ENCODE measurements at places on chromosomes 7 and 10.

DNA sequence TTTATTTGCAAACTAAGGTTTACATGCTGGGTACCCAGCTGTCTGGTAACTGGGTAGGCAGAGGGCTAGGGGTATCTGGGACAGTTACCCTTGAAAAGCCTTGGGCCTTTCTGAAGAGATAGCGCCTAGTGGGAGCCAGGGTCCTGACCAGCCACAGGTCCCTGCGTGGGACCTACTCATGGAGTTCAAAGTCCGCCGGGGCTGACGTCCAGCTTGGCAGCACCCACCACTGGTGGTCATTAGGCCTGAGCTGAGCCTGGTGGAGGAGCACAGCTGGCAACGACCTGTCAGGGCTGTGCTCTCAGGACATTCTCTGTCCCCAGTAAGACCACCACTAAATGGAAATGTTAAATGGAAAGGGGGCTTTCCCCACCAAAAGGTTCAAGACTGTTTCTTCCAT is 20.0 kb downstream of the GUSB start:
- no peak for DNase-seq

- no peak for DNase-seq
Measured at GRCh38 chr10:43402880-43403452, 6.0 kb downstream of the HNRNPF start.

GRCh38 chr10:34701194-34701593 is 113.9 kb downstream of the PARD3 start:
- DNase-seq: no peak

GRCh38 chr10:519716-520401 is 169.6 kb downstream of the DIP2C start:
- DNase-seq: no peak

GRCh38 chr7:6271060-6271658 is 1.3 kb downstream of the CYTH3 start:
- no peak for DNase-seq

- DNase-seq: no peak
Measured at GRCh38 chr7:91973639-91974038, 33.0 kb downstream of the AKAP9 start.

GRCh38 chr10:80411267-80411668 is 2.9 kb downstream of the PRXL2A start:
- DNase-seq: no peak

- DNase-seq: no peak
Measured at GRCh38 chr7:2158331-2159175, 74.2 kb downstream of the MAD1L1 start.

GRCh38 chr10:76125900-76126299 is 694.5 kb downstream of the LRMDA start:
- no peak for DNase-seq

DNA sequence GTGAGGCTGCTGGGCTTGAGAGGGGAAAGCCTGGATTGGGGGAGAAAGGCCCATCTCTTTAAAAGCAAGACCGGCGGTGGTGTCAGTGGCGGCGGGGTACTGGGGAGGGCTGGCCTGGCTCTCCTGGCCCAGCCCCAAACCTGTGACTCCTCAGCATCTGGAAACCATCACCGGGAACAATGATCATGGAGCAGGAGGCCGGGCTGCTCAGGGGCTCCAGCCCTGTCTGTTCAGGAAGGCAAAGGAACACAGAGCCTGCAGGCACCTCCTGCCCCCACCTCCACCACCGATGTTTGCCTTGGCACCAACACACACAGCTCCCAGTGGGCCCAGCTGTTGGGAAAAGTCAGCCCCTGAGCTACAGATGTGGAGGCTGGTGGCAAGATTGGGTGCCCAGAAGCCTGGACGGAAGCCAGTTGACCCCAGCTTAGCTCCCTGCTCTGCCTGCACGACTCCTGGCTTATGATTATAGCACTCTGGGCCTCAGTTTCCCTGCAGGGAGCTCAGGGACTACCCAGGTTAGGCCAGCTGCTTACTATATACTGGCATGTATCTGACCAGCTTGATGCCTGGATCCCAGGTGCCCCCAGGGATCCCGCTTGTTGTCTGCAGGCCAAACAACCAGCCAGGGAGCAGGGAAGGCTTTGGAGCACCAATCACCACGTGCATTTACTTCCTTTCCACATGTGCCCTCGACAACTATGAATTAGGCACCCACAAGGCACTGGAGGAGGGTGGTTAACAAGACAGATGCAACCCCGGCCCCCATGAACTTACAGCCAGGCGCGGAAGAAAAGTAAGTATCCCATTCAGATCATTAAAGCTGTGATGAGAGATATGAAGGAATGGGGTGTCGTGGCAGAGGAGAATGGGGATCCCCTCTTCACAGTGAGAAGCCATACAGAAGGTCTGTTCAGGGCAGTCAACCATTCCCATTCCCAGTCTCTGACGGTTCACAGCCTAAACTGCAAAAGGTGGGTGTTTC is 37.3 kb downstream of the ZCCHC24 start:
- DNase-seq: no peak

DNA sequence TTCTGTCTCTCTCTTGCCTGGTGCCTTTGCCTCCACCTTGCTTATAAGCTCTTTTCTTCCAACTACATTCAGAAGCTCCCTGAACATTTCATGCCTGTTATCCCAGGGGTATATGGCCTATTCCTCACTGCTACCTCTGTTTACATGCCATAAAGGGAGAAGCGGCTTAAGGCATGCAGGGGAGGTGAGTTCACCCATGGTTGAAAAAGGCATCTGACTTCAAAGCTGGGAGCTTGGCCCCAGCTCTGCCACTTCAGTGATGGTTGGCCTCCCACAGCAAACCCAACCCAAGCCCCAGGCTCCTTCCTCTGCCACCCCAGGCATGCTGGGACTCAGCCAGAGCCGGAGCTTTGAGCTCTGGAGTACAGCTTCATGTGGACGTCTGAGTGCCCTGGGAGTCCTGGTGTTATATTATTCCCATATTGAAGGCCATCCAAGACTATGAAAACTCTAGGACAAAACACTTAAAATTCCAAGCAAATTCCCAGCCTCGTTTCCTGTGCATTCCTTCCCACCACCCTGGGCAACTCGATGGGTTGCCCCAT is 468.6 kb upstream of the ZMIZ1 start:
- no peak for DNase-seq

- peak; percentile 68 for DNase-seq
Measured at GRCh38 chr10:100338434-100339036, 8.5 kb upstream of the SCD start.

GRCh38 chr7:42967391-42967790 is 35.2 kb downstream of the MRPL32 start:
- DNase-seq: no peak

GRCh38 chr7:155739538-155740143 is 72.6 kb downstream of the SHH start:
- DNase-seq: no peak

GRCh38 chr7:44508328-44509030 is 18.0 kb upstream of the NUDCD3 start:
- no peak for DNase-seq

DNA sequence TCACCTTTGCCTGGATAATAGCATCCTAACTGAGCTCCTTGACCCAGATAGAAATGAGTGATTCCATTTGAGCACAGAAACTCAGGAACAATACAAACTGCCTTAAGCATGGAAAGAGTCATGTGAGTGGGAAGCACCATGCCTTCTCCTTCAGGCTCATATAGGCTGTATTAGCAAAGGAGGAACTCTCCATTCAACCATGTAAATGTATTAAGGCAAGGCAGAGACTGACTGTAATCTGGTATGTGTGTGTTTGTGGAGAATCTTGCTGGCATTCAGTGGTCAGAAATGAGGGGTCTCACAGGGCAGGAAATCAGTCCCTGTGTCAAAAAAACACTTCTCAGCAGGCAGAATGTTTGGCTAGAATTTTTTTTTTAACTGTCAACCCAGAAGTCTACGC is 40.2 kb downstream of the COA1 start:
- DNase-seq: no peak

DNA sequence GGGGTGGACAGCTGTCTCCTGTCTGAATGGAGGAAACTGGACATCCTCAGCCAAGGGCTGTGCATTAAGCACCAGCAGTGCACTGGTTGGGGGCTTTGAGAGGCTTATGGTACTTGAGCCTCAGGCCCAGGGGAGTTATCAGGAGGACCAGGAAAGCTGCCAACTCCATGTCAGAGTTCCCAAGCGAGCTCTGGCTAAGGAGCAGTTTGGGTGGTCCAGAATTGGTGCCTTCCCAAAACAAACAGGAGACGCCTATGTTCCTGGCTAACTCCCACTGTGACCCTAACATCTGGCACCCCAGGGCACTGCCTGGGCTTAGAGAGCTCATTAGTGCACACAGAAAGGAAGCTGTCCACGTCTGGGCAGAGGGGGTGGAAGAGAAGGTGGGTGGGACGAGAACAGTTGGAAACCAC is 408.6 kb upstream of the NPVF start:
- no peak for DNase-seq

DNA sequence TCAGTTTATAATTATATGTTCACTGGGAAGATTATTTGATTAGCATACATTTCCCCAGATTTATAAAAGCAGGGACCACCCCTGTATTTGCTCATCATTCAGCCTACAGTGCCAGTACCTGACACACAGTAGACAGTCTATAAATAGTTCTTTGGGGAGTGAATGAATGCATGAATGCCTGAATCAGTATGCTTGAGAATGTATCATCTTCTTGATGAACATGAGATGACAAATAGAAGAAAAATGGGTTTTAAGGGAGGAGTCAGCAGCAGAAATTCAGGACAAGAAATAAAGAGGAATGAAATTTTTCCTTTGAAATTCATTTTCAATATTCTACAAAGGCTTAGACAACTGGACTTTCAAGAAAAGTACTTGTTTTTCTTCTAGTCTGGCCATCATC is 295.8 kb upstream of the LRRTM3 start:
- no peak for DNase-seq

- DNase-seq: no peak
Measured at GRCh38 chr7:80752954-80753690, 114.7 kb downstream of the CD36 start.

GRCh38 chr7:128419257-128419656 is 9.5 kb upstream of the IMPDH1 start:
- DNase-seq: no peak

GRCh38 chr10:103855424-103855823 is at the start of gene SH3PXD2A:
Gene SH3PXD2A, minus strand, starts transcription at chr10:103855576. Its CDS starts 310 bp downstream, at chr10:103855266.
- peak; percentile 69 for DNase-seq

DNA sequence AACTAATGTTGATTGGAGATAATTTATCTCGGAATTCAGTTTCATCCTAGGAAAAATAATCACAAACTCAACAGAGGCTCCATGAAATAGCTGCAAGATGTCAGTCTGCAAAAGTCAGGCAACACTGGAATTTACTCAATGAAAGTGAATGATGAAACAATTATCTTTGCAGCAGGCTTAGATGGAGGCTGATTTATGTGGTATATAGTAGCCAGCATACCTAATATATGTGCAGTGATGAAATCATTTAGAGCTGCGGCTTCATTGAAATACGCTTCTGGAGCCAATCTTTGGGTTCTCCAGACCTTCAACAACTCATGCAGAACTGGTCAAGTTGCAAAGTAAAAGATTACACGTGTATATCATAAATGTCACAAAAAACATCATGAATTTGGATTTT is 113.3 kb downstream of the ITGA8 start:
- DNase-seq: no peak

GRCh38 chr7:47194516-47195057 is 387.3 kb downstream of the TNS3 start:
- DNase-seq: no peak

- DNase-seq: no peak
Measured at GRCh38 chr7:24595671-24596418, 22.6 kb downstream of the PALS2 start.

GRCh38 chr7:103859709-103860108 is 129.7 kb downstream of the RELN start:
- DNase-seq: no peak

GRCh38 chr7:130877236-130877990 is 143.4 kb upstream of the KLF14 start:
- no peak for DNase-seq

DNA sequence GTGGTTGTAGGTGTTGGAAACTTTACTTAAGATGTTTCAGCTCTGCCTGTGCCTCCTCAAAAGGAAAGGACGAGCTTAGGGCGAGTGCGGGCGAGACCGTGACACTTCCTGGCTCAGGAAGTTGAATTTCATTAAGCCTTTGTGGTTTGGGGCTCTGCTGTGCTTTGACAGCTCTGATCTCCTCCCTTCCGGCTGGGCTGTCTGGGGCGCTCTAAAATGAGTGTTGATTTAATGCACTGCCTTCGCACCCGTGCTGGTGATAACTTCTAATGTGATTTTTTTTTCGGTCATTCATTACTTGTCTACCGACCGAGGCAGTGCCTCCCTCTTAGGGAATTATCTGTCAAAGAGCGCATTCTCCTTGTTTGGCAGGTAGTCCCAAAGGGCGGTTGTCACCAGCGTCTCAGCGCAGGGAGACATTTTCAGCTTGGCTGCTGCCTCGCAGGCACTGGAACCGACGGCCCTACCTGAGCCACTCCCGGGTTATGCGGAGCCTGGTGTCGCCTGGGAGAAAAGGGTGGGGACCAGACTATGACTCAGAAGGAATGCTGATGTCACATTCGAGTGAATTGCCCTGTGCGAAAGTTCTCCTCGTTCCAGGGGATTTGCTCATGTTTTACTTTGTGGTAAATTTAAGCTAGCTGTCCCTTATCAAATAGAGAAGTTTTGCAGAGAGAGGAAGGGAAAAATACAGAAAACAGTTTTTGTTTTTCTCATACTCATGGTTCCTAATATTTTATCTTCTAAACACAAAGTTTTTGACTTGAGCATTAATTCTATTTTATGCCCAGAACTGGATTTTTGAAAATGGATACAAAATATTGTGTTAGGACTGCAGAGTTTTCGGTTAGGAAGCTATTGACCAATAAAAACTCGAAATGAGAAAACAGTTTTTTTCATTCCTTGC is 920 bp downstream of the TES start:
- peak; percentile 82 for DNase-seq

DNA sequence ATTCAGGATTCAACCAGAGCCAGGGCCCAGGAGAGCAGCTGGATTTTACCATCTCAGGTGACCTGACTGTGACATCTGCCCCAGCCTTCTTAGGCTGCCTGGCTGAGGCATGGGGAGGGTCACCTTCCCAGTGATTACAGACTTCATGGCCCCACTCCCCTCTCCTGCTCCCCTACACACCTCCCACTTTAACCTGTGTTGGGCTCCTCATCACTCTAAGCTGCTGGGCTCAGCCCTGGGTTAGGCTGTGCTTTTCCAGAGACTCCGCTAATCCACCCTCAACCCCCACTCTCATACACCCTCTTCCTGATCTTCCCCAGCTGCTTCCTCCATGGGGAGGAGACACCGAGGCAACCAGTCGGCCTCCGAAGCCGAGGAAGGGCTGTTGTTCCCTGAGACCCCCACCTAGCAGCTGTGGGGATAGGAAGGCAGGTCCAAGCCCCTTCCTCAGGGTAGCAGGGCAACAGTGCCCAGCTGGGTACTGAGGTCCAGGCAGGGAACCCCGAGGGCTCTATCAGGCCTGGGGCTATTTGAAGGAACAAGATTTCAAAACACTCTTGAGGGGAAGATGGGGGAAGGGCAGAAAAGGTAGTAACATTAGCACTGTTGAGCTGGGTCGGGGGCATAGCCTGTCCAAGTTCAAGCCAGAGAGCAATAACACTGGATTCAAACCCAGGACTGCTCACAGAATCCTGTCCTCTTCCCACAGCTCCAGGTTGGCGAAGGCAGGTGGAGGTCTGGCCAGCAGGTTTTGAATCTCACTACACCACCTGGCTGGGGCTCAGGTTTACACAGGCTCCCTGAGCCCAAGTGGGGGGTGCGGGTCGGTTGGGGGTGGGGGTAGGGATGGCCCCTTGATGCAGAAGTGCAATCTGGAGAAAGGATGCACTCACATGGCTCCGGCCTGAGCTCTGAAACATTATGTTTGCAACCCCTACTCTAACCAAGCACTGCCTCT is 1.8 kb downstream of the IMPDH1 start:
- DNase-seq: no peak

Data from HuH-7 (cell line).